Thoracic aorta (tissue), 2 donors: ENCODE measurements at places on chromosomes 3 and 15. TPM values are rescaled to one million over a fixed set of nuclear protein-coding genes. Genes with fewer than 3 reads are reported as not detected.

Gene CPNE9
- not detected for total RNA-seq

Gene SH2D7
- not detected for total RNA-seq

Gene DNASE1L3
- 2.3 TPM for total RNA-seq

Gene ACSBG1
- not detected for total RNA-seq

Gene WNT7A
- not detected for total RNA-seq

Gene CADM2
- total RNA-seq, result 1.8 TPM

DNA sequence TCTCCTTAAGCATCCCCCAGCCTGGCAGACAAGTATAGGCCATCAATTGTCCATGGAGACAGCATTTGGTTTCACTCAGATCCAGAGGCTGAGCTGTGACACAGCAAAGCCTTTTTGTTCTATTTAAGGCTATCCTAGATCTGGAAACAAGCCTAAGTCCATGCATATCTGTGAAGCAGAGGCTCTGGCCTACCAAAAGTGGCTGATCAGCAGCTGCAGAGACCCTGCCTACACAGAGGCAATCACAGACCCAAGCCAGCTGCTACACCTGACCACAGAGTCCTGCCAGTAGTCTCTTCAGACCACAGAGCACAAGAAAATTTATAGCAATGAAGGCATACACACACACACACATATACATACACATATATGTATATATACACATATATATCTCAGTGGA lies 501.7 kb upstream of the ARPP21 start:
- DNase-seq, result no peak

DNA sequence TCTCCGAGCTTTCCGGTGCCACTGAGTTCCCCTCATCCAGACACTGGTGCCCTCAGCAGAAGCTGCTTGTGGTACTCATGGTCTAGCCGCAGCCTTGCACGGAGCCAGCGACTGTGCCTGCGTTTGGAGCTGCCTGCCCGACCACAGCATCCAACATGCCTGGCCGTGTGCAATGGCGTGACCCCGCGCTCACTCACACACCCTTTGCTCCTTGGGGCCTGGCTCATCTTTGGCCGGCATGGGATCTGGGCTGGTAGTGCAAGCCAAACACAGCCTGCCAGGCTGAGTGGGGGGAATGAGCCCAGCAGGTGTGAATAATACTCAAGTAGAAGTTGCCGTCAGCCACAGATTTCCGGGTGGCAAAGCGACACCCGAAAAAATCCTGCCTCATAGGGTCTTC lies 1178.7 kb upstream of the GBE1 start:
- no peak for DNase-seq

GRCh38 chr15:66765478-66766281 lies 63.6 kb downstream of the SMAD6 start:
- DNase-seq, result no peak

DNA sequence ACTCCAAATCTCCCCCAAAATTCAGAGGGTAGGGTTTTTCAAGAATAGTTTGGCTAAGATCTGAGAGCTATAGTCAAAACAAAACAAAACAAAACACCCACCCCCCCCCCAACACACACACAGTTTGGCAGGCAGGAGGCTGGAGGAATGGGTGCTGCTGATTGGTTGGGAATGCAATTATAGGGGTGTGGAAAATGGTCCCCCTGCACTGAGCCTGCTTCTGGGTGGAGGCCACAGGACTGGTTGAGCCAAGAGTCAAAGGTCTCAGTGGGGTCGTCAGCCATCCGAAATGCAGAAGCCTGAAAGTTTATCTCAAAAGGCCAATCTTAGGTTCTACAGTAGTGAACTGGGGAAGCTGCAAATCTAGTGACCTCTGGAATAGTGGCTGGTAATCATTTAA lies 2.5 kb upstream of the HACD2 start:
- DNase-seq, result no peak

DNA sequence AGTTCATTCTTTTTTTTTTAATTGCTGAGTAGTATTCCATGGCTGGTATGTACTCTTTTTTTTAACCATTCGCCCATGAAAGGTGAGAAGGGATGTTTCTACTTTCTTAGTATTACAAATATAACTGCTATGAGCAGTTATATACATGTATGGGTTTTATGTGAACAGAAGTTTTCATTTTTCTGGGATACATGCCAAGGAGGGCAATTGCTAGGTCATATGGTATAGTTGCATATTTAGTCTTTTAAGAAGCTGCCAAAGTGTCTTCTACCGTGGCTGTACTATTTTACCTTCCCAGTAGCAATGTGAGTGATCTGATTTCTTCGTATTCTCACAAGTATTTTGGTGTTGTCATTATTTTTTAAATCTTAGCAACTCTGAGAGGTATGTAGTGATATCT lies 11.2 kb upstream of the KLHL40 start:
- DNase-seq, result no peak

GRCh38 chr3:103006526-103007183 lies 571.8 kb downstream of the ZPLD1 start:
- no peak for DNase-seq

- no peak for DNase-seq
Observed at GRCh38 chr3:50655009-50655830, 19.5 kb upstream of the DOCK3 start.

GRCh38 chr3:30664884-30665283 lies 58.5 kb downstream of the TGFBR2 start:
- DNase-seq, result no peak

DNA sequence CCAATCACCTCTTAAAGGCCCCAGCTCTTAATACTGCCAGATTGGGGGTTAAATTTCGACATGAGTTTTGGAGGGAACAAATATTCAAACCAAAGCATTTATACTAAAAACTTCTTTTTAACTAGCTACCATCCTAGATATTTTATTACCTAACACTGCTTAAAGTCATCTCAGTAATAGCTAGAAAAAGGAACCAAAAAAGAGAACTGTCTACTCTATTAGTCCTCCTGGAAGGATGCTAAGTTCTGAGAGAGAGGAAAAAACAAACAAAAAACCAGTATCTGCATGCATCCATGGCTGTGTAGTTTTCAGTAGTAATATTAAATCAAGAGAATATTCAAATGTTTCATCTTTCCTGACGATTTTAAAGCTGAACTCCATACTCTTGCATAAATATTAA lies 5.8 kb downstream of the CPOX start:
- no peak for DNase-seq

DNA sequence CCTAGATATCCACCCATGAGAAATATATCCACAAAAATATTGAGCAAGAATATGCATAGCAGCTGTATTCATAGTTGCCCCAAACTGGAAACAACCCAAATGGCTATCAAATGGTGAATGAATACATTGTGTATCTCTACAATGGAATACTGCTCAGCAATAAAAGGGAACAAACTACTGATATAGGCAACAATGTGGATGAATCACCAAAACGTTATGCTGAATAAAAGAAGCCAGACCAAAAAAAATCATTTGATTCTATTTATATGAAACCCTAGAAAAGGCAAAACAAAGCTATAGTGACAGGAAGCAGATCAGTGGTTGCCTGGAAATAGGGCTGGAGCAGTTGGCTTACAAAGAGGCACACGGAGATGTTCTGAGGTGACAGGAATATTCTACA lies 15.5 kb upstream of the CMTM7 start:
- no peak for DNase-seq

DNA sequence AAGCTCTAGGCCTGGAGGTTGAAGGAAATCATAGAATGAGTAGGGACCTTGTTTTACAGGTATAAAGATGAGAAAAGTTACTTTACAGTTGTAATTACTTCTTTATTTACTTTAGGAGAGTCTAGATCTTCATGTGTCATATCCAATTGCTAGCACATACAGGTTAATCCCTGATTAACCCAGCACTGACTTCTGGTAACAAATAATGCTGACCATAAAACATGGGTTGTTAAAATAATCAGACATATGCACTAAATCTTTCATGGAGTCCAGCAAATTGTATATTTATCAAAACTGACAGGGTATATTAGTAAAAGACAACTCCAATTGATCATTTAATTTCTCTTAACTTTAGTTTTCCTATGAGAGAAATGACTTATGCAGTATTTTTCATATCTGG lies 245.2 kb downstream of the NFKBIZ start:
- no peak for DNase-seq

DNA sequence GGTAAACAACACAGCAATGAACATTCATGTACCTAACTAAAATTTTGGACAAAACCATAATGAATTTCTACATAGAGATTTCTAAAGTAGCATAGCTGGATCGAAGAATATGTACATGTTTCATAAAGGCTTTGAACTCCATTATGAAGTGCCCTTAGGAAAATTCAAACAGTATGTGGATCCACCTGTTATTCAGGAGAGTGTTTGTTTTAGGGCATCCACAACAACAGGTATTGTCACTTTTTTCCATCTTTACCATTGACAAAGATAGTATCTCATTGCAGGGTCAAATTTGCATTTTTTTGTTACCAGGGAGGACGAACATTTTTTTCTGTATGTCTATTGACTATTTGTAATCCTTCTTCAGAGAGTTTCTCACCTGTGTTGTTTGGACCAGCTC lies 75.0 kb downstream of the COL6A5 start:
- DNase-seq, result no peak

GRCh38 chr15:32991619-32992111 lies 202.8 kb downstream of the FMN1 start:
- DNase-seq, result no peak

DNA sequence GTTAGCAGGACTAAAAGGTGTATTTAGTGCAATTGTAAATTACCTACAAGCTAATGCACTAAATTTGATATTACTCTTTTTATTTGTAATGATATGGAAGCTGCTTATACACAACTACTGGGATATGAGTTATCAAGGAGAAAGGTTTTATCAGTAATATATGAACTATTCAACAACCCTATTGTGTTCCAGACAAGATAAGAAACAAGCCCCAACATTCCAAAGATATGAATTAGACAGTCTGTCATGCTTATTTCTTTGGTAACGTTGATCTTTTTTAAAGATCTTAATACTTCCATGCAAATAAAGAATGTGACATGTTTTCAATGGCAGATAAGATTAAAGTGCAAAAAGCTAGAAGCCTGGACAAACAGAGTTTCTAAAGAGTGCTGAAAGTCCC lies 314.0 kb upstream of the THBS1 start:
- DNase-seq, result no peak

DNA sequence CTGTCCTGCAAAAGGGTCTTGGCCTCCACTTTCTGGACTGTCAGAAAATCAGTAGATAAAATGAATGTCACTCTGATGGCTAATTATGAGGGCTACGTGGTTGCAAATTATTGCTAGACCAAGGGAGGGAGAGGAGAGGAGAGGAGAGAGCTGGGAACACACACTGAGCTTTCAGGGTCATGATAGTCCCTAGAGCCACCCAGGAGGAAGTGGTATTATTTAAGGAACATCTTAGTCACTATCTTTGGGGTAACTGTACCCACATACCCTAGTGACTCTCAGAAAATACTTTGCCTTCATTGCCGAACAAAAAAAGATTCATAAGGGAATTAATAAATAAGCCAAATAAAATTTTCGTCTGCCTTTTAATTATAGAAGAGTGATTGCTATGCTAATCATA lies 642.3 kb upstream of the CFAP20DC start:
- no peak for DNase-seq

DNA sequence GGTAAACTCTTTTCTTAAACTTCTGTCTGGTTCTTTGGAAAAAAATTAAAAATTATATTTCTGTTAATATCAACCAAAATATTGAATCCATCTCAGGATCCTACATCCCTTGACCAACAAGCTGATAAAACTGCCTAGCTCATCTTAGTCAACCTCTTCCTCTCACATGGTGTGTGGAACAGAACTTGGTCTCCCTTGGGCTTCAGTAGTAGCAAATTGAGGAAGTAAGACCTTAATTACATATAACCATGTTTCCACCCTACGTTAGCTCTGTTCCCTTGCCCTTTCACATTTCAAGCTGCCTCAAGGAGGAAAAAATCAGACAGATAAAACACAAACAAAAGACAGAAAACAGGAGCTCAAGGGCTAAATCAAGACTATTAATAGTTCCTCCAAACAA lies 116.4 kb downstream of the GREM1 start:
- DNase-seq, result no peak

GRCh38 chr3:149701977-149702350 lies 44.1 kb upstream of the WWTR1 start:
- no peak for DNase-seq

GRCh38 chr3:58804914-58805313 lies 138.3 kb upstream of the FAM3D start:
- DNase-seq, result no peak

- no peak for DNase-seq
Observed at GRCh38 chr15:79167776-79168175, 77.2 kb upstream of the RASGRF1 start.

- DNase-seq, result no peak
Observed at GRCh38 chr15:47351501-47351900, 365.8 kb upstream of the SEMA6D start.

DNA sequence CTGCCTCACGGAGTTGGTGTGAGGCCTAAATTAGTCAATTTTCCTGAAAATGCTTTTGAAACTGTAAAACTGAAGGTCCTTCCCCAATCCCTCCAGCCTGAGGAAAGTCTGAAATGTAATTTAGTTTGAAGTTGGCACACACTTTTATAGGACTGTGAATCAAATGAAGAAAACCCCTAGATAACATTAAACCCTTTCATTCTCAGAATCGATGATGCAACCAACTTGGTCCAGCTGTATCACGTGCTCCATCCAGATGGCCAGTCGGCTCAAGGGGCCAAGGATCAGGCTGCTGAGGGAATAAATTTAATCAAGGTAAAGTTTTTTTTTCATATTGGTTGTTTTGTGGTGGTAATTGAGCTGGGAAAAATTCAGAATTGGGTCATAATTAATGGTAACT lies 11.7 kb downstream of the MRPS22 start:
- DNase-seq, result no peak

GRCh38 chr15:74384881-74385643 lies 17.6 kb upstream of the CYP11A1 start:
- no peak for DNase-seq

GRCh38 chr3:171088964-171089754 lies 62.6 kb upstream of the SLC2A2 start:
- DNase-seq, result no peak

DNA sequence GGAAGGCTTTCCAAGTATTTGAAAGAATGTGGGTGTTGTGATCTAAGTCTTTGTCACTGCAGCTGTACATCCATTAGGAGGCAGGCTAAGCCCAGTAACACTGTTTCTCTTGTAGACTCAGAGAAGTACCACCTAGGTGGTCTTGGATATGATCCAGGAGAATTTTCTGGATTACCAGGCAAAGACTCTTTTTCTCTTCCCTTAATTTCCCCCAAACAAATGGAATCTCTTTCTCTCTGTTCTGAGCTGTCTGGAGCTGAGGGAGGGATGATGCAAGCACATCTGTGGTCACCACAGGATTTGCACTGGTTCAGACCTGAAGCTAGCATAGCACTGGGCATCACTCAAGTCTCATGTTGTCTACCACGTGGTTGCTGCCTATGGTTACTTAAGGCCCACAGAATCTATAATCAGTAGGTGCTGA lies 227.6 kb downstream of the NECTIN3 start:
- no peak for DNase-seq

DNA sequence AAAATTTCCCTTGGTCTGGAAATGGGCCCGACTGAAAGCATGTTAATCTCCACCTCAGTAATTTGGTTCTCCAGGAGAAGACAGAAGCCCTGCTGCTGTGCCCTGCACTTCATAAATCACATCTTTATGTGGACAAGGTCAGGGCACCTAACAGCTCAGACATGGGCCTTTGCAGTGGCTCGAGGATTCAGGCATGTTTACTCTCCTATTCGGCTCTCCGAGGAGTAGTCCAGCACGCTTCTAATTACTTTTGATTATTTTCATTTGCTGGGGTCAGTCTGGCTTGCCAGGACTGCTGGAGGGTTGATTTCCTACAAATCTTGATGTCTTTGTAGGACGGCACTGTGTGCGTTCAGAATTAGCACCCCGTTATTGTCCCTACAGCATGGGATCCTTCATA lies 511.2 kb downstream of the MECOM start:
- DNase-seq, result no peak
